CD4-positive, alpha-beta memory T cell (primary cell): ENCODE measurements at places on chromosomes 2 and 18.

- no peak for DNase-seq
These were observed 55.1 kb downstream of the TNS1 start for GRCh38 chr2:217947383-217948350.

- no peak for DNase-seq
These were observed 208.3 kb downstream of the AFF3 start for GRCh38 chr2:99933894-99934650.

- DNase-seq: no peak
These were observed 14.3 kb downstream of the GPR39 start for GRCh38 chr2:132430895-132431294.

DNA sequence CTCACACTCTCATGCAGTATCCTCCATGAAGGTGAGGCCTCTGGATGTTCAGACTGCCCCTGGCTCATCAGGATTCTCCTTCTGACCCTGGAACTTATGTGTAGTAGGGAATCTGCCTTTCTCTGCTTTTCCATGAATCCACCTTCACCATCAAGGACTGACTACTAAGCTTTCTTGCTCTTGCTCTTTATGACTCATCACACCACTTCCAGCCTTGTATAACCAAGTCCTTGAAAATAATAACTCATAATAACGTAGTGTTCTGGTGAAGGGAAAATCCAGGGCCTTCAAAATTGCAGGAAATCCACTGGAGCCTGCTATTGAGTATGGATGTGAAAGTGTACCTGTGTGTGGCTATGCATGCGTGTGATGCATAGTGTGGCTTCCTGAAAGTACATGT, 11.3 kb upstream of the KCNS3 start:
- no peak for DNase-seq

DNA sequence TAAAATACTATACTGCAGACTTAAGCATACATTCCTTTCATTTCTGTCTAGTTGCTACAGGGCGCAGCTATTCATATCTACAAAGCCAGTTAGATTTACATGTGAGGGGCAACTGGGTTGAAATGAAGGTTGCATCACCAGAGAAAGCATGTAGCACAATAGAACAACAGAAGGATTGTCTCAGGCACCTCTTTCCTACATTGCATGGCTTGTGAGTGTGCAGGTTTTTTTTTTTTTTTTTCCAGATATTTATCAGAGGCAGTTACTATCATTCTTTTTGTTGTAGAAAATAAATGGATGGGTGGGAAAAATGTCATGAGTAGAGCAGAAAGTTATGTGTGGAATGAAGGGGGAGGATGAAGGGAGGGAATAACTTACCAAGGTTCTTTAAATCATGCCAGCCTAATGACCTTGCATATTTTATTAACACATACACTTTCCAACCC, 86.8 kb downstream of the ERBB4 start:
- no peak for DNase-seq

DNA sequence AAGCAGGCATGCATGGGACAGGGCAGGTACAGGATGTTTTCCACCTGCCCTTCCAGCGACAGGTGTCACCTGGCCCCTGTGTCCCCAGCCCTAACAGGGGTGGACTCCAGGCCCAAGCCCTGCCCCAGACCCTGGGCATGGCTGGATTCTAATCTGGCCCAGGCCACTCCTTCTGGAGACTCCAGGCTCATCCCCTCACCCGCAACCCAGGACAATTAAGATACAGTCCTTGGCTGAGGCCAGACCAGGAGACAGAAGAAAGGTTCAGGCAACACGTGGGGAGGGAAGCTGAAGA, 9.5 kb downstream of the BIN1 start:
- DNase-seq: no peak

- DNase-seq: no peak
These were observed 156.2 kb upstream of the DNMT3A start for GRCh38 chr2:25497918-25498407.

GRCh38 chr2:201218780-201219179, 35.8 kb downstream of the CASP10 start:
- no peak for DNase-seq

DNA sequence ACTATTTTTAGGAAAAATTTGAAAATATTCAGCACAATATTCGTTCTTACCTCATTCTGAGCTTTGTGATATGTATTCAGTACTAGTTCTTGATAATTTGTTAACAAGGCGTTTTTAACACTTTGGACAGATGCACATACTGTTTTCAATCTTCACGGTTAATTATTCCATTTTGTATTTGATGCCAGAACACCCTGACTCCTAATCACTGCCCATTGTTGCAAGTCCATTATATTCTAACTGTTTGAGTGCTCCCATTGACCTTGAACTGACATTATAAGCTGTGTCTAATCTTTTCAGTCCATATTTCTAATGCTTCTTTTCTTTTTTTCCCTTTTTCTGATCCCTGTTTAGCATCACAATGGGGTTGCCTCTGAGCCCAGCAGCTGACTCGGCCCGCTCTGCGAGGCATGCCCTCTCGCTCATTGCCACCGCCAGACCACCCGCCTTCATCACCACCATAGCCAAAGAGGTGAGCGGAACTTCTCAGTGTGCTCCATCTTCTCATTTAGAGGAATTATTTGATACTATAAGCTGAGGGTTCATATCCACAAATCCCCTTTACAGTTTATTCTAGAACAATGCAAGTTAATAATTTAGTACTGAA, 211.3 kb upstream of the BOD1L2 start:
- DNase-seq: no peak
